Activated CD8-positive, alpha-beta memory T cell treated with anti-CD3 and anti-CD28 coated beads, Interleukin-2, amount 10 ng/mL, durations not matched to agents 7 days and 5 days (primary cell): ENCODE measurements at places on chromosomes 3 and 15. TPM values are rescaled to one million over a fixed set of nuclear protein-coding genes. Genes with fewer than 3 reads are reported as not detected.

GRCh38 chr3:9040996-9041395 is 77.7 kb upstream of the RAD18 start:
- H3K27me3 ChIP-seq, result no peaks in the 10 kb centered on the region
- no peaks in the 10 kb centered on the region for H3K4me1 ChIP-seq
- no peaks in the 10 kb centered on the region for H3K36me3 ChIP-seq
- no peak overlapping the region for H3K27ac ChIP-seq

GRCh38 chr3:54086652-54087405 is 35.5 kb upstream of the CACNA2D3 start:
- H3K27me3 ChIP-seq, result peaks cover 29% of the 10 kb centered on the region
- H3K4me3 ChIP-seq, result no peak overlapping the region
- DNase-seq, result no peak
- H3K36me3 ChIP-seq, result no peaks in the 10 kb centered on the region
- no peak overlapping the region for H3K27ac ChIP-seq

The AGBL1 gene
- total RNA-seq, result not detected

GRCh38 chr15:92153620-92154019 is 240.1 kb upstream of the ST8SIA2 start:
- no peak for DNase-seq
- H3K27me3 ChIP-seq, result no peaks in the 10 kb centered on the region
- no peaks in the 10 kb centered on the region for H3K36me3 ChIP-seq
- H3K4me3 ChIP-seq, result no peak overlapping the region
- peaks cover 7% of the 10 kb centered on the region for H3K4me1 ChIP-seq

- peaks cover 12% of the 10 kb centered on the region for H3K27me3 ChIP-seq
- H3K4me3 ChIP-seq, result no peak overlapping the region
- H3K27ac ChIP-seq, result no peak overlapping the region
- H3K4me1 ChIP-seq, result no peaks in the 10 kb centered on the region
- DNase-seq, result no peak
These were observed 84.4 kb upstream of the KCNH8 start for GRCh38 chr3:19063936-19064335.

DNA sequence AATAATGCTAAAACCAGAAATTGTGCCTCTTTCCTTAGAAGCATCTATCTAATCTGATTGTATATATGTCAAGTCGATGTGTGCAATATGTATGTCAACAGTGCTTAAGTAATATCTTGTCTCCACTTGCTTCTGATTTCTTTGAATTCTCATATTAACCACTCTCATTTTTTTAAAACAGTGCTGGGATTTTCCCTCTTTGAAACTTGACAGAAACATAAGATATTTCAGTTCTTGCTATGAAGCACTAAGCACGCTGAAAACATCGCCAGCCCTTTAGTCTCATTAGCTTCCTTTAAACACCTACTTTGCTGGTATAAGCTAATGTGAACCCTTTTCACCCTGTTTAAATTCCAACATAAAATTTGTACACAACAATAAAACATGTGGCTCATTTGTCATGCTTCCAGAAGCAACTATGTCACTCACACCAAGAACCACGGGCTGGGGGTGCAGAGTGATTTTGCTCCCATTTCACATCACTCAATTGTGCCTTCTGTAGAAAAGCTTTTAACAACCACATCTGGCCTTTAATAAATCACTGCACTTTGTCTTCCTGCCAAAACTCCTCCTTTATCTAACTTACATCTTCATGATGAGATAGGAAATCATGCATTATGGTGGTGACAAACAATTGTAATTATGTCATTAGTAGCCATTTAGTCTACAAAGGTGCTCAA is 185.2 kb downstream of the FOXP1 start:
- peaks cover 5% of the 10 kb centered on the region for H3K36me3 ChIP-seq
- DNase-seq, result no peak
- peaks cover 7% of the 10 kb centered on the region for H3K27me3 ChIP-seq
- no peak overlapping the region for H3K27ac ChIP-seq
- H3K4me1 ChIP-seq, result peaks cover 15% of the 10 kb centered on the region
